ENCODE measurements at places on chromosomes 2 and 18. TPM values are rescaled to one million over a fixed set of nuclear protein-coding genes. Genes with fewer than 3 reads are reported as not detected.

Gene LBH
- 1.1 TPM for total RNA-seq

Gene DNAH7
- total RNA-seq: under 0.01 TPM

Gene NPPC
- total RNA-seq: not detected

Gene CIB4
- total RNA-seq: not detected

Gene RGPD3
- total RNA-seq: 0.32 TPM

Gene GALNT1
- 477 TPM for total RNA-seq

Gene MSH6
- 63.8 TPM for total RNA-seq

Gene LNPK
- 5.8 TPM for total RNA-seq

Gene LAMA1
- total RNA-seq: 0.32 TPM

Gene DOK1
- 21.6 TPM for total RNA-seq

Gene ALK
- total RNA-seq: not detected

Gene TEX44
- not detected for total RNA-seq

Gene LCT
- not detected for total RNA-seq

Gene DSC2
- total RNA-seq: under 0.01 TPM

Gene HOXD11
- total RNA-seq: not detected

Gene ALPP
- not detected for total RNA-seq

Gene VSNL1
- 0.76 TPM for total RNA-seq

Gene SGPP2
- not detected for total RNA-seq

Gene SH3BP4
- 28.1 TPM for total RNA-seq

Gene DTNA
- total RNA-seq: 9.1 TPM

Gene TSHZ1
- total RNA-seq: 3.0 TPM

Gene ABCA12
- total RNA-seq: not detected

Gene QPCT
- total RNA-seq: 27.2 TPM

Gene POTEC
- total RNA-seq: not detected

Gene CACNB4
- 0.15 TPM for total RNA-seq

Gene RNF125
- total RNA-seq: 0.30 TPM

Gene CPLX4
- not detected for total RNA-seq

Gene EFR3B
- total RNA-seq: 0.32 TPM

Gene RBMS1
- 69.0 TPM for total RNA-seq

Gene TMEM247
- not detected for total RNA-seq

Gene GREB1
- total RNA-seq: 0.30 TPM

Gene FLACC1
- total RNA-seq: under 0.01 TPM

Gene CDK15
- 0.30 TPM for total RNA-seq

Gene MOCOS
- 5.8 TPM for total RNA-seq

Gene GAL3ST2
- total RNA-seq: not detected

Gene COPS9
- total RNA-seq: 159 TPM

Gene MGAT4A
- total RNA-seq: 84.5 TPM

Measured in epithelial cell of umbilical artery (primary cell).